Stimulated activated CD4-positive, alpha-beta T cell treated with anti-CD3 and anti-CD28 coated beads, Interleukin-12 subunit alpha, Interleukin-12 subunit beta, amount 100 ng/mL, for 24 hours (primary cell): ENCODE measurements at places on chromosomes 7 and 10.

GRCh38 chr7:155424301-155425010 is 33.5 kb upstream of the EN2 start:
- DNase-seq: no peak

DNA sequence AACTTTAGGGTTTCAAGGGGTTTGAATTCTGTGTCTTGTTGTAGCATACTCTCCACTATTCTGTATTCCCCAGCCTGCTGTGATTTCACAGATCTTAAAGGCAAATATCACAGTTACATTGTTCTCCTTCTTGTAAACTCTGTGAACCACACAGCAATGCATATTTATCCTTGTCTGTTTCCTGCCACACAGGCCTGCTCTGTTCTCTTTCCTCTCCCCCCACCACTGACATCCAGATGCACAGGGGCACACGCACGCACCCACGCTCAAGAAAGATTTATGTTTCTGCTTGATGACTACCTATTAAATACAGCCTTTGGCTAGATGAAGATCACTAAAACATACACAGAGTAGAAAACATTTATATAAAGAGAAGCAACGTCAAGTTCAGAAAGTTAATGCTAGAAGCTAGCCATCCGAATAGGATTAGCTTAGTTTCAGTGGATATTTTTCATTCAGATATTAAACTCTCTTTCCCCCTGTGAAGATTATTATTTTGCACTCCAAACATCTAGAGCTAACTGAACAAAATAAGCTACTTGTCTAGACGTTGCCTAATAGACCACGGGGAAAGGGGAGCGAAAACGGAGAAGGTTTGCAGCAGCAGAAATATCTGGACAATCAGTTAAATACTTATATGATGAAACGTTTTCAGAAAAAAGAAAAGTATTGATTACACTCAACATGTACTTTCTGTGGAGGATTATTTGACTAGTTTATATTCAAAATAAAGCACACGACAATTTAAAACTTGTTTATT is 193.1 kb upstream of the SEMA3C start:
- no peak for DNase-seq

DNA sequence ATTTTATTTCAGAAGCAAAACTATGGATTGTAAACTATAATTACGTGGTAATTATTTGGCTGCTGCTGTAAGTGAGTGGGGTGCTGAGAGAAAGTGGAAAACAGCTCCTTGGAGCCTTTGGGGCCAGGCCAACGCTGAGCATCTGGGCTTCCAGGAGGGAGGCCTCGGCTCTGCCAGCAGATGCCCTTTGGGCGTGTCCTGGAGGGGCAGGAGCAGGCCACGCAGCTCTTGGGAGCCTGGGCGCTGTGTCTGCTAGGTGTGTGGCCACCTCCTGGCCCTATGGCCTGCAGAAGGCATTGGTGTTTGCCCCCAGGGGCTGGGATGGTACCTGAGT is 423.3 kb downstream of the GLRX3 start:
- DNase-seq: no peak

- DNase-seq: peak; percentile 26
Observed at GRCh38 chr10:31707093-31708039, 221.3 kb downstream of the ARHGAP12 start.

GRCh38 chr7:10429511-10429910 is 544.2 kb upstream of the PHF14 start:
- no peak for DNase-seq

DNA sequence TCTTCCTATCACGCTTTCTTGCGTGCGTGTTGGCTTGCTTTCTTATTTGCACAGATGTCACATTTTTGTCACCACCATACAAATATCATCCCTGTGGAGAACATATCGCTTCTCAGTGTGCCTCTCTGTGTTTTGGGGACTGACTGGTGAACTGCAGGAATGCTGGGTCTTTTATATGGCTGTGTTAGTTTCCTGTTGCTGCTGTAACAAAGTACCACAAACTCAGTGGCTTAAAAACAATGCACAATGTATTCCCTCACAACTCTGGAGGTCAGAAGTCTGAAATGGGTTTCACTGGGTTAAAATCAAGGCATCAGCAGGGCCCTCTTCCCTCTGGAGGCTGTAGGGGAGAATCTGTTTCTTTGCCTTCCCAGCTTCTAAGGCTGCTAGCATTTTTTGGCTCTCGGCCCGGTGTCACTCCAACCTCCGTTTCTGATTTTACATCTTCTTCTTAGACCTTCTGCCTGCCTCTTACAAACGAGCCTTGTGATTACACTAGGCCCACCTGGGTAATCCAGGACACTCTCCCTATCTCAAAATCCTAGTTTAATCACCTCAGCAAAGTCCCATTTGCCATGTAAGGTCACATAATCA is 82.0 kb downstream of the LRMDA start:
- no peak for DNase-seq

DNA sequence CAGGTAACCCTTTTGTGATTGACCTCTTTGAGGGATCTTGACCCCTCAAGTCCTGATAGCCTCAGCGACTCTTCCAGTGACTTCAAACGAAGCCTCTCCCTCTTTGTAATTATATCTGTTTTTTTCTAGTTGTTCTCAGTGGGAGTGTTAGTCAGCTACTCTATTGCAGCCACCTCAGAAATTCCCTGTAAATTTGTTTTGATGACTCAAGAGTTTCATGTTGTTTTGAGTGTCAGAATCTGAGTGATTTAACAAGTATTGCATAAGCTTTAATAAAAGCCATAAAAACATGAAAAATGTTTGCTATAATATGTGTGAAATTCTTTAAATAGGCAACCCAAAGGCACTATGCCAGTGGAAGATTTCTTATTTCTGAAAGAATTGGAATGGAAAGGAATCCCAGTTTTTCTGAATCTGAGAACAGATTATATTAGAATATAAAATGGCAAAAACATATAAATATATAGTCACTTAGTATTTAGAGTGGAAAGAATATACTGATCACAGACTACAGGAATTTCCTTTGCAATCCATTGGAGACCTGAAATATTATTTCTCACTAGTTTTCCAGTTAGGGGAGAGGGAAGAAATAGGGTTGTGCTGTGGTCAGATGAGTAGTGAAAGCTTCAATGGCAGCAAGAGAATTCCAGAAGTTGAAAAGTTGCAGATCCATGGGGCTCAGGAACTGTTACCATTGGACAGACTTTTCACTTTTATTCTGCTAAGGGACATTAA is 94.4 kb upstream of the SEMA3C start:
- no peak for DNase-seq

DNA sequence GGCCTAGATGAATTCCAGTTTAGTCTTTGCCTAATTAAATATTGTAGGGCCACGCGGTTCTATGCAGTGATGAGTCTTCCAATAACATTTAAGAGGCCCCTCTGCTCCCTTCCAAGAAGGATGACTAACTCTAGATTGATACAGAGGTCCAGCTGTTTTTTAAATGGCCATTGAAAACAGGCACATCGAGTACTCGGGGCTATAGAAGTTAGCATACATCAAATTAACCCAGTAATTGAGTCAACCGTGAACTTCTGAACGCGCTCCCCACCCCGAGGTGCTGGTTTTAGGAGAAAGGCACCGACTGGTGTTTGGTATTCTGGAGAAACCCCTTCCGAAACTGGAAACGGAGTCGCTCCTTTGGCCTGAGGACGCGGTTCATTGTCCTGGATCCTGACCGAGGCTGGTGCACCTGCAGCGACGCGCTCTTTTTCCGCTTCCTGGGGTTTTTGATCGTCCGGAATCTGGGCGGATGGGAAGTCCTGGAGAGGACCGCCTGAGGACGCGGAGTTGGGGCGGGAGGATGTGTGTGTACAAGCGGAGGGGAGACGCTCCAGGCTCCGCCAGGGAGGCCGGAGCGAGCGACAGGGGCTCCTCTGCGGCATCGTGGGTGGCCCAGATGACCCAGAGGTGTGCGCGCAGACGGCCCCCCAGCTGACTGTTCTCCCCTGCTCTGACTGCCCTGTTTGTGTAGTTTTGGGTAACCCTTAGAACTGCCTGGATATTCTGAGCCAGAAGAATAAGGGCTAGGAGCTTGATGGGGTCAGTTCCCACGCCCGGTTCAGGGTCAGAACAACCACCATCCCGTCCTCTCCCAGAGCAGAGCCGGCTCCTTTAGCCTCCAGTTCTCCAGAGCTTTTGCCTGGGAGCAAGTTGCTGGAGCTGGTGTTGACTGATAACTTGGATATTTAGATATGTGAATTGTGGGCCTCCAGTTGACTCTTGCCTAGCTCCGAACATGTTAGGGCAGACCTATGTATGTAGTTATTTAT is 711 bp downstream of the FAM221A start:
- peak; percentile 36 for DNase-seq

GRCh38 chr10:28620251-28620650 is 57.1 kb upstream of the BAMBI start:
- no peak for DNase-seq

DNA sequence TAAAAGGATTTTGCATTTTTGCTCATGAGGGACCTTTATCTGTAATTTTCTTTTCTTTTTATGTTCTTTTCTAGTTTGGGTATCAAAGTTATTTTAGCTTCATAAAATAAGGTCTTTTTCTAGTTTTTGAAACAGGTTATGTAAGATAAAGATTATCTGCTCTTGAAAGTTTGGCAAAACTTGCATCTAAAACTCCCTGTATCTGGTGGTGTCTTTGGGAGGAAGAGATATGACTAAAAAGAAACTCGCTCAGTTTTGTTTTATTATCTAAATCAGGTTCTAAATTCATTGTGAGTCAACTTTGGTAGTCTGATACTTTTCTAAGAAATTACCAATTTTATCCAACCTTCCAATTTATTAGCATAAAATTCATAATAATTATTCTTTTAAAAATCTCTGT is 55.1 kb downstream of the VCL start:
- no peak for DNase-seq

DNA sequence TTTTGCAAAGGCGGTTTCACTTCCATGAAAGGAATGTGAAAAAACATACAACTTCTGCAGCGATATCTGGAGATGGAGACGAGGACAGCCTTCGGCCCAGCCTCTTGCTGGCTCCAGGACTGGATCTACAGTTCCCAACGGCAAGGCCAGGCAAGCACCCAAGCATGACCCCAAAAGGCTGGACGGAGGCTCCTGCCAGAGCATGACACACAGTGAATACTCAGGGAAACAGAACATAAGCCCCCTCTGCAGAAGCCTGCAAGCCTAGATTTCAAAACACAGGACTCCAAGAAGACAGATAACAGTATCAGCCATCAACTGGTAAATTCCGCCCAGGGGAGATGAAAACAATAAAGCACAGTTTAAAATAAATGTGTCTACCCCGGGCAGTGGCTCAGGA is 3.3 kb upstream of the LRRC27 start:
- DNase-seq: no peak

DNA sequence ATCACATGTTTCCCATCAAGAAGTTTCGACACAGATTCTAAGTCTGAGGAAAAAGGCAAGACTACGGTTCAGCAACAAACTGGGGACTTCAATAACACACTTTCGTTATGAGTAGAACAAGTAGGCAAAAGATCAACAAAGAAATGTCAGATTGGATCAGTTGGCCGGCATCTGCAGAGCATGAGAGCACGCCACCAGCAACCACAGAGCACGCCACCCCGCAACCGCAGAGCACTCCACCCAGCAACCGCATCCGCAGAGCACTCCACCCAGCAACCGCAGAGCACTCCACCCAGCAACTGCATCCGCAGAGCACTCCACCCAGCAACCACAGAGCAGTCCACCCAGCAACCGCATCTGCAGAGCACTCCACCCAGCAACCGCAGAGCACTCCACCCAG is 89.7 kb upstream of the FAM20C start:
- DNase-seq: no peak

GRCh38 chr10:78896159-78896928 is 172.4 kb upstream of the ZMIZ1 start:
- DNase-seq: no peak

GRCh38 chr10:88097092-88097516 is 233.7 kb downstream of the PTEN start:
- no peak for DNase-seq
